ENCODE measurements at places on chromosomes 3 and 15.

DNA sequence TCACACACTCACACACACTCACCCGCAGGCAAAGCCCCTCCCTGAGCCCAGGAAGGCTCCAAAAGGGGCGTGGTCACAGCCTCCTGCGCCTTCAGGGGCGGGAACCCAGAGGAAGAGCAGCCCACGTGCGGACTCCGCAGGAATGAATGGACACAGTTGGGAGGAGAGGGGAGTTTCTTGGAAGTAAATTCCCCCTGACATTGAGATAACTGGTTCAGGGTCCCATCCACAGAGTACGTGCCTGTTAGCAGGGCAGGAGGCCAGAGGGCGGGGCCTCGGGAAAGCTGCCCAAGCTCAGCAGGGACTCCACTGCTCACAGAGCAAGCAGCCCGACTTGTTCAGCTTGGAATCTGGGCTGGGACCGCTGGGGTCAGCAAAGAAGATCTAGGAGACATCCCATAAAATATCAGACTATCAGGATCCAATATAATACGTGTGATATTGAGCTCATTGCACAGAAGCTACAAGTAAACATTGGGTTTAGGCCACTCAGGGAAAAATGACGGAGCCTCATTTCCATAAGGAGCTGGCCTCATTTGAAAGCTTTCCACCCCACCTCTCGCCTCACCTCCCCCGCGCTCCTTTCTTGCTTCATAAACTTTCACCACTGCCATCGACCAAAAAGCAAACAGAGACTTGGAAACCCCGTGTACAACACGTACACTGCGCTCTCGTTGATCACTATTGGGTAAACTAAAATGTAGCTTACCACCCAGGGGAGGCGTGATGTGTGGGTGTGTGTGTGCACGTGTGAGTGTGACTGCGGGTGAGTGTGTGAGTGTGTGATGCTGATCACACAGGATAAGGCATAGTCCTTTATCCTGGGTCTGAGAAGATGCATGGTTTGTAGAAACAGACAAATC, 36.0 kb downstream of the TM2D3 start:
- DNase-seq = no peak

DNA sequence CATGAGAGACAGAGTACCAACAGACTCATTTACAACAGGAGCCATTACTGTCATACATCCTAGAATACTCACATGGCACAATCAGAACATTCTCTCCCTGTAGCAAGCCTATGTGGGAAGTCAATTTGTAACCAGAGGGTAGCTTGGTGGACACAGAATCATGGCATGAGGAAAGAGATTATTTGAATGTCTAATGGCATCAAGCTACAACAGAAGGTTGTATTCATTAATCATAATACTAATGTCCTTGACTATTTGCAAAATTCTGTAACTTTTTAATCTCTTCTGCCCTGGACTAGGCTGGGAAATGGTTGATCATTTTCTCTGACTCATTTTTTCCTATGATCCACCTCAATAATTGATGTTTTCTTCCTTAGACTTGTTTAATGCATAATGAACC, 345.2 kb upstream of the IL12A start:
- DNase-seq = no peak

DNA sequence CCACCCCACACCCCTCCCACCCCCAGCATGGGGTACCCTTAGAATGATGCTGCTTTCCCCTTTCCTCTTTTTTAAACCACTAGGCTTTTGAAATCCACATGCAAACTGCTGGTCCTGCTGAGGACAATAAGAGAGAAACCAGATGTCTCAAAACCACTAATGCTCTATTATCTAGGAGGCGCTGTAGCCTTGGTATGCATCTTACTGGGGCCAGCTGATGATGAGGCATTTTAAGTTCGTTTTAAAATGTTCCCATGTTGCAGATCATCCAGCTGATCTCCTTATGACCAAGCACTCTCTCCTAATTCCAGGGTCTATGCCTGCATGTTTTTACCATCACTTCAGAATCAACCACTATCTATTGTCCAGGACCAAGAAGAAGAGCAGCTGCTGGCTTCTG, 1.3 kb downstream of the NME9 start:
- DNase-seq = no peak

- no peak for DNase-seq
Observed at GRCh38 chr3:108485146-108485545, 25.2 kb downstream of the MYH15 start.
